ENCODE measurements at places on chromosomes 13 and 19.

GRCh38 chr19:5343848-5344247, 3.2 kb upstream of the PTPRS start:
- no peak for DNase-seq

GRCh38 chr13:96415831-96416385, 326.0 kb downstream of the HS6ST3 start:
- DNase-seq, result no peak

GRCh38 chr13:109780845-109781383, 5.5 kb downstream of the IRS2 start:
- no peak for DNase-seq

DNA sequence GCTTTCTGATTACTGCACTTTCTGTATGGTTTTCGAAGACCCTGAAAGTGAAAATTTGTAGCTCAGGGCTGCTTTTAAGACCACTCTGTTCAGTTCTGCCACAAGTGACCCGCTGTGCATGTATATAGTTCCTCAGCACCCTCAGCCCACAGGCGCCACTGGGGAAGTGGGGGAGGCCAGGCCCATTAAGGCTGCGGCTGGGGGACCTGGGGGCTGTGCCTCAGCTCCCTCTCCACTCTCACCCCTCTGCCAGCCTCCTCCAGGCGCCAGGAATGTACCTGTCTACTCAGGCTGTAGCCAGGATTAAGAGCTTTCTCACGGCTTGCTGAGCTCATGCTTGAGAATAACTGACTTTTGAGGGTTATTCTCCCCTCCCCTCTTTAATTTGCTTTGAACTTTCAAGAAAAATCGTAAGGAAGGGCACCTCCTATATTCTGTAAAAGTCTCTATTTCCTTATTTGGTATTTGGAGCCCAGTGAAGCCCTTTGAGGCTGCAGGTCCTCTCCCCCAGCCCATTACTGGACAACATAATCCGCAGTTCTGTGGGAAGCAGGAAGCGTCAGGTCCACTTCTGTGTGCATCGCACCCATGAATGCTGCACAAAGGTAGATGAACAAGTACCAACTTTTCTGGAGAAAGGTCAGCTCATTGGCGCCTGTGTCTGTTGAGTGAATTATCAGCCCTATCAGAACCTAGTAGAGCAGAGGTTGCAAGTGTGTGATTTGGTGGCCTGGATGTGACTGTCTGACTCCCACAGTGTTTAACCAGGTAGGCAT, 29.6 kb downstream of the GJA3 start:
- DNase-seq, result no peak

- no peak for DNase-seq
Measured at GRCh38 chr13:93190006-93190405, 36.6 kb upstream of the GPC6 start.

DNA sequence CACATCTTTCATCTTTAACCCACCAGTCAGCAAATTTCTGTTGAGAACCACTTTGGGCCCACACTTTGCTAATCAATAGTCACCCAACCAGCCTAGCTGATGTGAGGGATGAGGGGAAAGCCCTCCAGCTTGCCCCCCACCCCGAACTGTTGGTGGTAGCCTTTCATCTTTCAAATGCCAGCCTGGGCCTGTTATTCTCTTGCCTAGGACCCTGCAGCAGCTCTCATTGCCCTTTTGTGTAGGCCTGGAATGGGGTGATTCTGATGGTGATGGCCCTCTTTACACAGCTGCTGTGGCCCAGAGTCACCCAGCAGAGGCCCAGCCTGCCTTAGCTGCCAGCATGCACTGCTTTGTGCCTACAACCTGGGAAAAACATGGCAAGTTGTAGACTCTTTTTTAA, 294.5 kb downstream of the SLC7A1 start:
- DNase-seq, result no peak
